Osteoblast (primary cell): ENCODE measurements at places on chromosomes 5 and 9.

DNA sequence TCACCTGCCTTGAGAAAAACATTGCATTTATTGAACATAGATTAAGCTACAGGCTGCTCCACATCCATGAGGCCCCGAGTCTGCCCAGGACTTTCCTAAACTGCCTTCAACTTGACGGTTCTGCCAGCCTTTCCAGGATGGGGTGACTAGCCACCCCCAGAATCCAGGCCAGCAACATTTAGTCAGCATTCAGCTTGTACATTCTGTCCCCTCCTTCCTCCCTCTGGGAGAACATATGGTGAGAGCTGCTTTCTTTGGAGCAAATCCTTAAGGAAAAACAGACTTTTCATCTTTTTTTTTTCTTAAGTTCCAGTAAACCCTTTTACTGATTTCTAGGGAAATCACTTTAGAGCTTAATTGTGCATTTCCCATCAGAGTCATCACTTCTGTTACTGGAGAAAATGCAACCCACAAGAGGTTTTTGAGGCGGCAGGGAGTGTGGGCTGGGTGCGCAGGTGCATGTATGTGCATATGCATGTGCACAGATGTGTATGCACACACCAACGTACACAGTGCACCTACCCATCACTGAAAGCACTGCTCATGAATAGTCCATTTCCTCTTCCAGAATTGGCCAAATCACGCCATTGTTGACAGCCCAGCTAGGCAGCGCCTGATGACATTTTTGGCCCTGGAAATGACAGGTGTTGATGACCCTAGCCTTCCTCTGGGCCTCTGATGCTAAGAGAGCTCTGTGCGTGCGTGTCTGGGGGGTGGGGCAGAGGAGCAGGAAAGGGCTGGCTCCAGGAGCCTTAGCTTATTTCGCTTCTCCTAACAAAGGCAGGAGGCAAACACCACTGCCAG is 145.6 kb downstream of the HSD17B3 start:
- peak; percentile 76 for DNase-seq

DNA sequence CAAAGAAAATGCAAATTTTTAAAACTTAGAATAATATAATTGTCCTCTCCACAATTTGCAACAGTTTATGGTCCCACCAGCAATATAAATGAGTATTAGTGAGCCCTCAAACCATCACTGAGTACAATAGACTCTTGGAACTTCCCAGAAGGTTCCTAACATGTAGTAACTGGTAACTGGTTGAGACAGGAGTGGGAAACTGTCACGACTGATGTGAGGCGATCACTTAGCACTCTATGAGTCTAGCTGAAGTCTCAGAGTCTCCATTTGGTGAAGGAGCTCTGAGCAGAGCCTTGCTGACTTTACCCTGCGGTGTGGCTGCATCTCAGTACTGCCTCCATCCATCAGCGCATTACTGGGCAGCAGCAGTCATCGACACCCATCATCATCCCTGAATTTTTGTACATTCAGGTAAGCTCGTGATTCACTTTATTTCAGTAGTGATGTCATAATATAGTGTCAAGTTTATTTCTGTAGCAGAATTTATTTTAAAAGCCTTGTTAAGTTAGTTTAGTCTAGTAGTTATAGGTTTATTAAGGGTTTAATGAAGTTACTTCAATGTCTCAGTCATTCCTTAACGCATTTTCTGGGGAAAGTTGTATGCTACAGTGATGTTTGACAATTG is 76.6 kb upstream of the ABCA1 start:
- no peak for DNase-seq

DNA sequence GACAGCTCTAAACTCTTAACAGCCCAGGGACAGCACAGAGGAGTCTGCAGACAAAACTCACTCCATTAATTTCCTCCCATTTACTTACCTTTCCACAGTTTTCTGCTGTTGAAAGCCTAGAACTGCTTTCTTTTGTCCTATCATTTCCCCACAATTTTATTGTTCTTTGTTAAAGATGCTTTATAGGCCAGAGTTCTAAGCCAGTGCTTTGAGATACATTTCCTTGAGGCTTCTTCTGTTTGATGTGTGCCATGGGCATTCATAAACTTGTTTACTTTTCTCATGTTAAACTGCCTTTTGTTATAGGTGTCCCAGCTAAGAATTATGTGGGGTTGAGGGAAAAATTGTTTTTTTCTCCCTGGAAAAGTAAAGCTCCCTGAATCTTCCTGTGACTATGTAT is 25.9 kb upstream of the SUB1 start:
- no peak for DNase-seq

DNA sequence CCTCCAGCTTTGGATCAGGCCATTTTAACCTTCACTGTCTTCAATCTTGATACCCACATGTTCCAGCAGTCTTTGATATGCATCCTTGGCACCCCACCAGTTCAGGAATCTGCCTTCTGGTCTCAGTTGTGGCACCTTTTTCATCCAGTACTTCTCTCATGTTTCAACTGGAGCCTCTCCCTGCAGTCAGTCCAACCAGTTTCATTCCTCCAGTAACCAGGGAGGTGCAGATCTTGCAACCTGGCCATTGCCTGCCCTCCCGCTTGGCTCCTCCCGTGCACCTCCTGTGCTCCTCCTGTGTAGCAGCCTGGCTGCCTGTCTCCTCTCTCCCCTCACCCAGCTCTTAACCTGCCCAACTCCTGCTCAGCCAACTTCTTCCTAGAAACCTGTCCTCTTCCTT is 20.2 kb downstream of the FUBP3 start:
- no peak for DNase-seq

GRCh38 chr9:127004946-127005769 is 90.6 kb downstream of the RALGPS1 start:
- DNase-seq = peak; percentile 60

DNA sequence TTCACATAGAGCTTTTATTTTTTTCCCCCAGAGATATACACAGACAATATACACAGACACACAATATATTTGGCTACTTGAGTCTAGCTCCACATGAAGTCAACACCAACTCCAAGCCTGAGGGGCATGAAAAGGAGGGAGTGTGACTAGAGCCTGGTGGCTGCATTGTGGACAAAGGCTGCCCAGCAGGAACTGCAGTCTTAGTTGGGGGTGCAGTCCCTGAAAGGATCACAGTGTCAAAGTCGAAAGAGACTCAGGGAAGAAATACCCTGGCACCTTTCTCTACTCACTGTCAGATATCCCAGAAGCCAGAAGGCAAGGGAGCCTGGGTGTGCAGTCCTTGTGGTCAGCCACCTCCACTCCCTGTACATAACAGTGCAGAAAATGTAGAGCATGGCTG is 231.6 kb upstream of the RPS23 start:
- DNase-seq = no peak
